ENCODE measurements at places on chromosomes 11 and 22.
A peak's percentile ranks its signal among the peaks of the same experiment; 100 is the strongest.

- no peak for ATAC-seq
Observed at GRCh38 chr11:86595955-86596354, 76.5 kb downstream of the ME3 start.

DNA sequence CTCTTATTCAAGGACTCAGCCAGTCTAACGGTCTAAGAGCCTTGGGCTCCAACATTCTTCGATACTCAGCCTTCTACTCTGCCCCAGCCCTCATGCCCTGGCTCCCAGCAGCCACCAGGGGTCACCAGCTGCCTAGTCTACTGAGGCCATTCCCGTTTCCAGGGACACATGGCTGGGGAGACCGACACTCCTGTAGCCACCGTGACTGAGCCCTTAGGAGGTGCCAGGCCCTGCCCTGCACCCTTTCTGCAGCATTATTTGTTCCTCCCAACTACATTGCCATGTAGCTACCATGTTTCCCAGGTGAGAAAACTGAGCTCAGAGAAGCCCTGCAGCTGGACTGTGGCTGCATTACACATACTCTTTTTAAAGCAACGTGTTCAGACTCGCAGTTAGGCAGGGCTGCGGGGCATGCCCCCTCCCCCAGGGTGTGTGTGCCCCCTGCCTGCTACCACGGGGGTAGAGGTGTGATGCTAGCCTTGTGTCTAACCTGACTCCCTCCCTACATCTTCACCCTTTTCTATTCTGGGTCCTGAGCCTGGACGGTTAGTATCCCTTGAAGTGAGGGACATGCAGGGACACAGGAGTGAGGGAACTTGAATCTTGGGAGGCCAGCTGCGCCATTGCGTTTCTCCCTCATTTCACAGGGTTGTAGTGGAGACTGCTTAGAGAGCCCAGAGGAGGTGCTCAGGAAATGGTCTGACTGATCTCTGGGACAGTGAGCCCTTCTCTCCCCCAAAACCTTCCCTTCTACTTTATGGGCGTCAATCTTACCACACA is 17.5 kb downstream of the ATG16L2 start:
- ATAC-seq: peak; percentile 62

DNA sequence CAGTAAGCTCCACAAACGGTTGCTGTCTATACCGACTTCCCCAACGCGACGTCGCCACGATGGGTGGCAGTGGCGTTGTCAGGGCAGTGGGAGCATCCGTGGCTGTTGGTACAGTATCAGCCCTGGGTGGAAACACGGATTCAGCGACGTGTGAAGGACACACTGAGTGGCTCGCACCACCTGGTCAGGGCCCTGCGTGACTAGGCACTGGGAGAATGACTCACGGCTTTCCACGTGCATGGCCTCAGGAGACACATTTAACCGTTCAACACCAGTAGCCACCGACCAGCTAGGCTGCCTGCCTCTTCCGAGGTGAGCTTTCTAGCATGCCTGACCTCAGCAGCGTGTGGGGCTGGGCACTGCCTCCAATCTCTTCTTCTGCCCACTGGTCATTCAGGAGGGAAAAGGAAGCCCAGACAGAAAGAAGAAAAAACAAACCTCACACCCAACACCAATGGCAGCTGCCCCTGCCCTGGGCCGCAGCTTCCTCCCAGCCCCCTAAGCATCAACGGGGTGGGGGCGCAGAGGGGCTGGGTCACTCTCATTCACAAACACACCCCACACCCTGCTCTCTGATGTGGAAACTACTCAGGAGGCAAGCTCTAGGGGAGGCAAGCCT is 59.0 kb downstream of the MYH9 start:
- ATAC-seq: no peak

DNA sequence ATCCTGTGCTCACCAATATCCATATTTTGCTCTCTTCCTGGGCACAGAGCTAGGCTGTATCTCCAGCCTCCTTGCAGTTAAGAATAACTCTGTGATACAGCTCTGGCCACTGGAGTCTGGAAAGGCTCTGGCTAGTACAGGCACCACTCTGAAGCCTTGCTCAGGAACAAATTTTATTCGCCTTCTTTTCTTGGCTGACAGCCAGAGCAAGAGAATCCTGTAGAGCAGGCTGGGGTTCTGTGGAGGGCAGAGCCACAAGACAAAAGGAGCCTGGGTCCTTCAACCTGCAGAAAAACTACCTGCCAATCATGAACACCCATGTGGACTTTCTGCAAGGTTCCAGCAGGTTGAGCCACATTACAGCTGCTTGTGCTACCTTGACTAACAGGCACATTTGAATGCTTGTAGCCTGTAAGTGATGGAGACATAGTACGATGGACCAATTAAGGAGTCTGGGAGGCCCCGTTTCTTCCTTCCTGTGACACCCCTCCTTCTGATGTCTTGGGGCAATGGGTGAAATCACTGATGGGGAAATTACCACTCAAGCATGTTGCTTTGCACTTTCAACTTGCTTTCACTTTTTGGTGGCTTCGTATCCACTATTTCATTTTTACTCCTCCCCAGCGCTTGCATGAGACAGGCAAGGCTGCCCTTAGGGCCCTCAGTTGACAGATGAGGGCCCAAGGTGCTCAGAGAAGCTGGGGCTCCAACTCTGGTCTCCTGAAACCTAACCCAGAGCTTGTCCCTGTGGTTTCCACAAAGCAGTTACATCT is 267.2 kb upstream of the SYN3 start:
- no peak for ATAC-seq

GRCh38 chr22:44424867-44425693 is 73.0 kb downstream of the RTL6 start:
- ATAC-seq: no peak

- ATAC-seq: no peak
Observed at GRCh38 chr11:30774496-30775232, 188.5 kb upstream of the MPPED2 start.

GRCh38 chr11:131815590-131815989 is 445.2 kb downstream of the NTM start:
- ATAC-seq: no peak

Measured in activated CD4-positive, CD25-positive, alpha-beta regulatory T cell treated with anti-CD3 and anti-CD28 coated beads, Interleukin-2, amount 50 U/mL, for 24 hours (primary cell).